ENCODE measurements at places on chromosomes 12 and 14.
A peak's percentile ranks its signal among the peaks of the same experiment; 100 is the strongest.

GRCh38 chr14:69610874-69611171 is 573 bp upstream of the SUSD6 start:
- peak overlapping the region; percentile 13 for H3K4me3 ChIP-seq
- H3K27me3 ChIP-seq = no peaks in the 10 kb centered on the region
- DNase-seq = no peak
- peak overlapping the region; percentile 81 for H3K27ac ChIP-seq
- peaks cover 21% of the 10 kb centered on the region for H3K4me1 ChIP-seq

GRCh38 chr12:18483698-18484325 is 222.5 kb downstream of the PIK3C2G start:
- H3K4me3 ChIP-seq = no peak overlapping the region
- H3K27me3 ChIP-seq = peaks cover 2% of the 10 kb centered on the region
- H3K36me3 ChIP-seq = no peaks in the 10 kb centered on the region
- DNase-seq = no peak
- H3K27ac ChIP-seq = no peak overlapping the region

DNA sequence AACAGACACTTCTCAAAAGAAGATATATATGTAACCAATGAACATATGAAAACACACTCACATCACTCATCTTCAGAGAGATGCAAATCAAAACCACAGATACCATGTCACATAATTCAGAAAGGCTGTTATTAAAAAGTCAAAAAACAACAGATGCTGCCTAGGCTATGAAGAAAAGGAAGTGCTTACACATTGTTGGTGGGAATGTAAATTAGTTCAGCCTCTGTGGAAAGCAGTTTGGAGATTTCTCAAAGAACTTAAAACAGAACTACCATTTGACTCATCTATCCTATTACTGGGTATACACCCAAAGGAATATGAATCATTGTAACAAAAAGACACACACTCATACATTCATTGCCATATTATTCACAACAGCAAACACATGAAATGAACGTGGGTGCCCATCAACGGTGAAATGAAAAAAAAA is 35.1 kb downstream of the EIF2S3B start:
- no peak overlapping the region for H3K4me3 ChIP-seq
- no peak for DNase-seq
- H3K36me3 ChIP-seq = no peaks in the 10 kb centered on the region
- no peaks in the 10 kb centered on the region for H3K27me3 ChIP-seq
- no peaks in the 10 kb centered on the region for H3K4me1 ChIP-seq

- no peaks in the 10 kb centered on the region for H3K4me1 ChIP-seq
- H3K27me3 ChIP-seq = no peaks in the 10 kb centered on the region
- peak overlapping the region; percentile 99 for H3K27ac ChIP-seq
- DNase-seq = peak; percentile 55
These were observed 437 bp downstream of the ERO1A start for GRCh38 chr14:52694761-52695480.

- no peaks in the 10 kb centered on the region for H3K4me1 ChIP-seq
- peaks cover 4% of the 10 kb centered on the region for H3K36me3 ChIP-seq
- no peak overlapping the region for H3K27ac ChIP-seq
- DNase-seq = no peak
These were observed 26.8 kb downstream of the RIC8B start for GRCh38 chr12:106801167-106801708.

DNA sequence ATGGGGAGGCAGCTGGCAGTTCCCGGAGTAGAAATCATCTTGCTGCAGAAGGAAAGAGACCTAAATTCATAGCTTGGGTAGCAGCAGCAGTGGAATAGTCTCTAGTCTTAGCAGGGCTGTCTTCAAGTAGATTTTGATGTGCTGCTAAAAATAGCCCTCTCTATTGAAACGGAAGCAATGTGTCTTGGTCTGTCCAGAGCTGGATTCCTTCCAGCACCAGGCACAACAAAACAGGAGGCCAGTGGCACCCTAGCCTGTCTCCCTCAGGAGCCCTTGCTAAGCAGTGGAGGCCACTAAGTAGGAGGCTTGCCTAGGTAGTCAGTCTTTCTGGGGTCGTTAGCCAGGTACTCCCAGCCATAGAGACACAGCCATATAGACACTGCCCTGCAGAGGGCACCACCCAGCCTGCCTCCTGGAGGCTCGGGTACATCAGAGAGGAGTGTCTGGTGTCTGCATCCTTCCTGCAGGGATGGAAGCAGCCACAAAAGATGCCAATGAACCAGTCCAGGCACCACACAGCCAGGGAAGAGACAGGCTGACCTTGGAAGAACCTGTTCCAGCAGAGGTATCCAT is 97.5 kb downstream of the CRACR2A start:
- DNase-seq = peak; percentile 54
- no peak overlapping the region for H3K27ac ChIP-seq
- H3K4me3 ChIP-seq = no peak overlapping the region
- H3K36me3 ChIP-seq = no peaks in the 10 kb centered on the region

- no peak overlapping the region for H3K27ac ChIP-seq
- H3K27me3 ChIP-seq = no peaks in the 10 kb centered on the region
- H3K4me1 ChIP-seq = no peaks in the 10 kb centered on the region
- no peak for DNase-seq
- no peaks in the 10 kb centered on the region for H3K36me3 ChIP-seq
- no peak overlapping the region for H3K4me3 ChIP-seq
These were observed 64.2 kb upstream of the OVCH1 start for GRCh38 chr12:29561664-29562071.

DNA sequence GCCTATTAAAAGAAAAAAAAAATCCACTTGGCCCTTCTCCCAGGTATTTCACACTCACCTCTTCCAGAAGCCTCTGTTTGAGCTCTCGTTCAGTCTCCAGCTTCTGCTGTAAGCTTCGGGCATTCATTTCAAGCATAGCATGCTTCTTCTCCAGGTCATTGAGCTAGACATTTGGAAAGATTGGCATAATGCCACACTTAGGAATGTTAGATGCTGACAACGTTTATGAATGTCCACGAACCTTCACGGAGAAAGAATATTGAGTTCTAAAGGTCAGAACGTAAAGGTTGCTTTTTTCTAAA is 60.5 kb downstream of the PRKAB1 start:
- no peaks in the 10 kb centered on the region for H3K36me3 ChIP-seq
- no peak overlapping the region for H3K4me3 ChIP-seq
- DNase-seq = no peak
- H3K4me1 ChIP-seq = no peaks in the 10 kb centered on the region
- H3K27ac ChIP-seq = no peak overlapping the region
- H3K27me3 ChIP-seq = no peaks in the 10 kb centered on the region

- no peaks in the 10 kb centered on the region for H3K27me3 ChIP-seq
- no peak overlapping the region for H3K27ac ChIP-seq
- no peak for DNase-seq
- no peaks in the 10 kb centered on the region for H3K36me3 ChIP-seq
- H3K4me3 ChIP-seq = no peak overlapping the region
These were observed 139.0 kb downstream of the TMEM121 start for GRCh38 chr14:105665247-105665950.

DNA sequence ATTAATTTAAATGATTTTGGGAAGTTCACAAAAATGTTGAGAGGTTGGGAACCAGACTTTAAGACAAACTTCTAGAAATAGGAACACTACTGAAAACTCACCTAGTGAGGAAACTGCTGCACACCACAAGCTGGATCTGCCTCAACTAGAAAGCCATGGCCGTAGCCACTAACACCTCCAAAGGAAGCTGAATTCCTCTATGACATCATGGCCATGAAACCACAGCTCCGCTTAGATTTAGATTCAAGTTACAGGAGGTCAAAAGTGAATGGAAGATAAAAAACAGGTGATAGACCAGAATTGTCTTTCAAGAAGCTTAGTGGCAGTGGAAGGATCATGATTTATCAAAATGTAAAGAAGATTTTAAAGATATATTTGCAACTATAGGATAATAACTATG is 208.8 kb upstream of the ALG10 start:
- H3K27me3 ChIP-seq = no peaks in the 10 kb centered on the region
- no peaks in the 10 kb centered on the region for H3K4me1 ChIP-seq
- no peak overlapping the region for H3K4me3 ChIP-seq
- no peaks in the 10 kb centered on the region for H3K36me3 ChIP-seq

- no peak for DNase-seq
- H3K27me3 ChIP-seq = peaks cover 3% of the 10 kb centered on the region
- H3K4me1 ChIP-seq = peaks cover 1% of the 10 kb centered on the region
- H3K4me3 ChIP-seq = no peak overlapping the region
- no peak overlapping the region for H3K27ac ChIP-seq
These were observed 9.5 kb upstream of the BDKRB1 start for GRCh38 chr14:96246539-96246847.

DNA sequence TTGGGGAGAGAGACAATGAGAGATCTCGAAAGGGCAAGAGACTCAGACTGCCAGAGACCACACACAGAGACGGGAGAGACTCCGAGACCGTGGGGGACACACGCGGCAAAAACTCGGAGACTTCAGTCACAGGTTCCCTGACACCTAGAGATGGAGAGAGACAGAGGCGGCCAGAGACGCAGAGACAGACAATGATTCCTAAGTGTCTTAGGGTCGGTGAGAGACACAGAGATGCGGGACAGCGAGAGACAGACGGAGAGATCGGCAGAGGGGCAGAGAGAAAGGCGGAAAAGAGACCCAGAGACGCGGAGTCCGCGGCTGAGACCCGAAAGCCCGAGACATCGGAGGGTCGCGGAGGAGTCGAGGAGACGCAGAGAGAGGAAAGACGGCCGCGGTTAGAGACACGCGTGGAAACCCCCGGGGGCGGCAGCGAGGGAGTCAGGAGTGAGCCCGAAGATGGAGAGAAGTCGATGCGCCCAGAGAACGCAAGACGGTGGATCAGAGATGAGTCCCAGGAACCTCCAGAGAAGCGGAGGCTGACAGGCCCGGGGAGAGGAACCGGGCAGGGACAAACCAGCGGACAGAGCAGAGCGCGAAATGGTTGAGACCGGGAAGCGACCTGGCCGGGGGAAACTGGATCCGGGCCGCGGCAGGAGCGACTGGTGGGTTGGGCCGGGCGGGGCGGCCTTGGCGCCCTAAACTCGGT is 7.8 kb downstream of the LHX5 start:
- H3K27me3 ChIP-seq = peaks cover 17% of the 10 kb centered on the region
- no peak overlapping the region for H3K4me3 ChIP-seq
- no peak overlapping the region for H3K27ac ChIP-seq
- H3K4me1 ChIP-seq = no peaks in the 10 kb centered on the region
- no peak for DNase-seq

DNA sequence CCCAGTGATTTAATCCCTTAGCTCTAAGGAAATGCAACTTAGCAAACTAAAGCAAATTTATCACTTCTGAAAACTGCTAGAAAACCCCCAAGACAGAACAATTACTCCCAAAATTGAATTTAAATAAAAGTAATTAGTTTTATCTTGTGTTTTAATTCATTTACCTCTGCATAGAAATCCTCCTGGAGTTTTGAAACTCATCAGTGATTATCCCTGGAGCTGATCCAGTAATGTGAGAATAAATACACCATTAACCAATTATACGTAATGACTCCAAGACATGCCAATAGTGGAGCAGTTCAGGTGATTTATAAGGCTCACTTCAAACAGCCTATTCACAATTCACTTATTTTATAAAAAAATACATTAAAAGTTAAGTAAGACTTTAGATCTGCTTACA is 855.3 kb upstream of the FLRT2 start:
- no peak overlapping the region for H3K27ac ChIP-seq
- DNase-seq = no peak
- no peak overlapping the region for H3K4me3 ChIP-seq
- no peaks in the 10 kb centered on the region for H3K36me3 ChIP-seq
- H3K27me3 ChIP-seq = no peaks in the 10 kb centered on the region

GRCh38 chr12:24795699-24796347 is 153.1 kb downstream of the BCAT1 start:
- H3K27me3 ChIP-seq = no peaks in the 10 kb centered on the region
- DNase-seq = no peak
- H3K4me3 ChIP-seq = no peak overlapping the region
- H3K27ac ChIP-seq = no peak overlapping the region
- H3K4me1 ChIP-seq = peaks cover 5% of the 10 kb centered on the region

DNA sequence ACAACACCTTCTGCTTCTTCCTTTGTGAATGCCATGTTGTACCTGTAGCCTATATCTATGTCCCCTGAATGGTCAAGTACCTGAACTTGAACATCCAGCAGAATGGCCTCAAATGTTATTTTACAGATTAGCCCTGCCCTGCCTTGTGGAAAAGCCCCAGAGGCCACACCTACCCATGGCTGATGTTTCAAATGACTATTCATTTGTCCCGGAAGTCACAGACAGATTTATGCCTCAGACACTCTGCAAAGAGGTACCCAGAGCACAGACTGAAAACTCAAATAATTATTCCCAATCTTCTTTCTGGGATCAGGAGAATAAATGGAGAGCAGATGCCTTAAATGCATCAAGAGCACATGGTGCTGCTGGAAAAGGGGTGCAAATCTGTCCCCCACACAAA is 13.0 kb upstream of the DPF3 start:
- H3K27ac ChIP-seq = no peak overlapping the region
- no peaks in the 10 kb centered on the region for H3K27me3 ChIP-seq
- H3K4me3 ChIP-seq = no peak overlapping the region
- no peak for DNase-seq

DNA sequence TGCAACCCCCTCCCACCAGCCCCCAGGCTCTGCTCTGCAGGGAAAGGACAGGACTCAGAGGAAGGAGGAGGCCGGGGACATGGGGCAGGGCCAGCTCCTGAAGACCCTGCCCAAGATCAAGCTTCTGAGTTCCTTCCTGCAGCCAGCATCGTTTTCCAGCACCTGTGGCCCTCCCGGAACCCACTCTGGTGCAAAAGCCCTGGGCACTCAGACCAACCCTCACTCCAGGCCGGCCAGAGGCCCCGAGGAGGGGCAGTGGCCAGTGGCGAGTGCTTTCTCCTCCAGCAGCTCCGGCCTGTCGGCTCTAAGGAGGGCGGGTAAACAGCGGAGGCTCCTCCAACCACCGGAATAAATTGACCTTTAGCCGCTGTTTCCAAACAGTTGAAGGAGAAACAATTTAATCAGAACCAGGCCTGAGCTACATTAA is 10.8 kb downstream of the TMEM179 start:
- no peak overlapping the region for H3K4me3 ChIP-seq
- H3K36me3 ChIP-seq = no peaks in the 10 kb centered on the region
- peaks cover 5% of the 10 kb centered on the region for H3K27me3 ChIP-seq
- peak; percentile 10 for DNase-seq

DNA sequence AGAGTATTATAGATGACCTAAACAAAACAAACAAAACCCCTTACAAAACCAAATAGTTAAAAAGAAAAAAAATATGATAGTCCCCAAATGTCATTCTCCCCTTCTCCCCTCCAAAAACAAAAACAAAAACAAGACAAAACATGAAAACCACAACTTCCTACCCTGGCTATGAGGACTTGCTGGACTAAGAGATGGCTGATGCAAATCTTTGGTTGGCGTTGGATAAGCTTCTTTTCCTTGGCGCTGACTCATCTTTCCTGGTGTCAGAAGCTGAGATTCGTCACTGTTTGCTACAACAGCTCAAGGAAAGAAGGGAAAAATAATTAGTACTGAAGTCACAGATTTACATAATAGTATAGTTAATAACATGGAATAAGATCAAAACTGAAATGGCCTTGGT is 102.5 kb upstream of the BBS10 start:
- H3K27me3 ChIP-seq = no peaks in the 10 kb centered on the region
- no peaks in the 10 kb centered on the region for H3K36me3 ChIP-seq
- H3K27ac ChIP-seq = no peak overlapping the region
- no peak overlapping the region for H3K4me3 ChIP-seq

GRCh38 chr12:93179792-93180191 is 197.9 kb upstream of the NUDT4 start:
- no peak overlapping the region for H3K4me3 ChIP-seq
- no peaks in the 10 kb centered on the region for H3K27me3 ChIP-seq
- H3K27ac ChIP-seq = peak overlapping the region; percentile 33
- DNase-seq = no peak

GRCh38 chr14:68598621-68599447 is 194.0 kb downstream of the ZFP36L1 start:
- H3K4me3 ChIP-seq = no peak overlapping the region
- peak; percentile 80 for DNase-seq
- H3K27me3 ChIP-seq = no peaks in the 10 kb centered on the region
- H3K4me1 ChIP-seq = peaks cover 14% of the 10 kb centered on the region
- H3K27ac ChIP-seq = peak overlapping the region; percentile 78
- no peaks in the 10 kb centered on the region for H3K36me3 ChIP-seq
